HS-27A (cell line): ENCODE measurements at places on chromosomes 1 and 21.

GRCh38 chr1:93827633-93828366 is 51.2 kb downstream of the DNTTIP2 start:
- DNase-seq: no peak

DNA sequence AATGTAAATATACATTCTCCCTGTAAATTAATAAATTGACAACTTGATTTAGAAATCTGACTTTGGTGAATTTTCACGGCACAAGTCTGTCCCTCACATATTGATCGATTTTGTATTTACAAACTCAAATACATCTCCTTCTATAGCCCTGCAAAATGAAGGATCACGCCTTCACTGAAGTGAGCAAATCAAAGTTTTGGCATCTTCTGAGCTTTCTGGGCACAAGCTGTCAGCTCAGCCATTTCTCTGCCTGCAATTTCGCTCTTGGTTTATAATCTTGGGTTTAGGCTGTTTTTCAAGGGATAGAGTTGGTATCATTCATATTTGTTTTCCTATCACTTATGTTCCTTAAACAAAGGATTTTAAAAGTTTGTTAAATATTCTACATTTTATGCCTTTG is 25.8 kb downstream of the ANP32E start:
- DNase-seq: no peak

- peak; percentile 92 for DNase-seq
Measured at GRCh38 chr1:163069142-163069541, at the start of gene RGS4. RGS4 (plus strand) TSS chr1:163069361; CDS start chr1:163069485, 124 bp downstream.

GRCh38 chr1:229029879-229030235 is 241.1 kb upstream of the RAB4A start:
- no peak for DNase-seq

GRCh38 chr1:81392526-81393226 is 408.1 kb upstream of the ADGRL2 start:
- DNase-seq: no peak

DNA sequence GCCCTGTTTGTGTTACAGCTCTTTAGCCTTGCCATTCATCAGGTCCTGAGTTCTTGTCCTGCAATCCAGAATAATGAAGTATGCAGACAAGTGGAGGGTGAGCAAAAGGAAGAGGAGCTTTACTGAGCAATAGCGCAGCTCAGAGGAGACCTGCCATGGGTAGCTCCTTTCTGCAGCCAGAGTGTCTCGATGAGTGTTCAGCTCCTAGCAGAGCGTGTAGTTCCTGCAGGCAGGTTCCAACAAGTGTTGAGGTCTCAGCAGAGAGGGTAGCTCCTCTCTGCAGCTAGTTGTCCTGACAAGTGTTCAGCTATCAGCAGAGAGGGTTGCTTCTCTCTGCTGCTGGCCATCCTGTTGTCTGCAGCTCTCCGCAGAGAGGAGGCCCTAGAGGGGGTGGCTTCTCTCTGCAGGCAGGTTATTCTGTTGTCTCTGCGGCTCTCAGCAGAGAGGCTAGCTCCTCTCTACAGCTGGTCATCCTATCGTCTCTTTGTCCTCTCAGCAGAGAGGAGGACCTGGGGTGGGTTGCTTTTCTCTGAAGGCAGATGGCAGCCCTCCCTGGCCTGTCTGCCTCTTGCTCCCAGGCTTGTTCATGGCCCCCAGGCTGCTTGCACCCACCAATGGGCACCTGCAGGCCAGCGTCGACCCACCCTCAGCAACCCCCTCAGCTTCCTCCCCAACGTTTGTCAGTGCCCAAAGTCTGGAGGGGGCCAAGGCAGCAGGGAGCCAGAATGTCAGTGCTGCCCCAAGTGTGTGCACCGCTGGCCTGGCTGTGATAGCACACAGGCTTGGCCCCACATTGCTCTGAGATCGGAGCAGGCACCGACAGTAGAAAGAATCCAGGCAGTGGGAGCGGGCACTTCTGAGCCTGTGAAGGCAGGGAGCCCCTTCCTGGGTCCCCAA is 112.5 kb upstream of the RUNX3 start:
- no peak for DNase-seq

- DNase-seq: no peak
Measured at GRCh38 chr1:219050822-219051125, 122.9 kb upstream of the LYPLAL1 start.

DNA sequence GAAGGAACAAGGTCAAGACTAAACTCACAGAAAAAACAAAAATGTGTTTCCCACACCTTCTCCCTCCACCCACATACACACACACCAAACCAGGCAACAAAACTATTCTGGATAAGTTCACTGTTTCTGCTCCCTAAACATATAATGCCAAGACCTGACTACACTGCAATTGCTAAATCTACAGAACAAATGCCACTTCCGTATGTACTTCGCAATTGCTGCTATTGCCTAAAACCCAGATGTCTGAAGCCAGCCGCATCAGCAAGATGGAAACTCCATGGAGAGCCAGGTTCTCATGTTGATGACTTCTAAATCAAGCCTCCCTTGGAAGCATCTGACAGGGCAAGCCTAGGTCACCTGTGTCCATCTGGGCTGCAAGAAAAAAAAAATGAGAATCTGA is 8.3 kb upstream of the AIM2 start:
- no peak for DNase-seq

DNA sequence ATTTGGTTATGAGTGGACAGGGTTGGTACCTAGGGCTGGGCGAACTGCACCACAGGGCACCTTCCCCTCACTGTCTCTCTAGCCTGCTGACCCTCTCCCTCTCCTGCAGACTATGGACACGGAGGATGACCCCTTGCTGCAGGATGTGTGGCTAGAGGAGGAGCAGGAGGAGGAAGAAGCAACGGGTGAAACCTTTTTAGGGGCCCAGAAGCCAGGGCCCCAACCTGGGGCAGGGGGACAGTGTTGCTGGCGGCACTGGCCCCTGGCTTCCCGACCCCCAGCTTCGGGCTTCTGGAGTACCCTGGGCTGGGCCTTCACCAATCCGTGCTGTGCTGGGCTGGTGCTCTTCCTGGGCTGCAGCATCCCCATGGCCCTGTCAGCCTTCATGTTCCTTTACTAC is 21.9 kb downstream of the DISP3 start:
- no peak for DNase-seq

DNA sequence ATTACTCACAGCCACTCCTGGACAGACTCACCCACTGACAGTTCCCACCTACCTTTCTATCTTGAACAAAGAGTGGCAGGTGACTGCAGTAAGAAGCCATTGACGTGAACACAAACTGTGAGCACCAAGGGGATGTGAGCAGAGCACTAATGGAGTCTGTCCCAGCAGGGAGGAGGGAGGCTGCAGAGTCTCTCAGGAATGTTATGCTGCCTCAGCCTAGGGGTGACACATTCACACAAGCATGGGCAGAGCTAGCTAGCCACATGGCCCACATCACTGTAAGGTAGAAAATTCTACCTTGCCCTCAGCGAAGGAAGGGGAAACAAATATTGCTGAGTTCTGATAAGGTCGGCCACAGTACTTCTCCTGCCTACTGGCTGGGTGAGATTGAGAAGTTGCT is 56.8 kb upstream of the PTGFRN start:
- no peak for DNase-seq

DNA sequence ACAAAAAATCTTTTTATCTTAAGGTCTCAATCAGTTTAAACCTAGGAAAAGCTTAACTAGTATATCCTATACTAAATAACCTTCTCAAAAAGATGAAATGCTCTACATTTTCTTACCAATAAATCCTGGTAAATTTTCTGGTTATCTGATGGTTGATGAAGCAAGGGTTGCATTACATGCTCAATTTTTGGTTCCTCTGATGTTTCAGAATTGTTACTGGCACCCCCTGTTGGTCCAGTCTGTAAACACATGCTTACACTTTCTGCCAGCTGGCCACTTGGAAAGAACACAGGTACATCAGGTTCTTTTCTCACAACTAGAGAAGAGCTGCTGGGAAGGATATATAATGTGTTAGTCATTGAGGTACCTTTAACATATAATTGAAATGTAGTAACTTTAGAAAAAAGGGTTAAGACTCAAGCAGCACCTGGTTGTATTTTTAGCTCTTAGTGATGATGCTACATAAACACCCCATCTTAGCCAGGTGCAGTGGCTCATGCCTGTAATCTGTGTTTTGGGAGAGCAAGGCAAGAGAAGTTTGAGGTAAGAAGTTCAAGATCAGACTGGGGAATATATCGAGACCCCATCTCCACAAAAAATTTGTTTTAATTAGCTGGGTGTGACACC is 30.9 kb upstream of the TAL1 start:
- DNase-seq: peak; percentile 11

DNA sequence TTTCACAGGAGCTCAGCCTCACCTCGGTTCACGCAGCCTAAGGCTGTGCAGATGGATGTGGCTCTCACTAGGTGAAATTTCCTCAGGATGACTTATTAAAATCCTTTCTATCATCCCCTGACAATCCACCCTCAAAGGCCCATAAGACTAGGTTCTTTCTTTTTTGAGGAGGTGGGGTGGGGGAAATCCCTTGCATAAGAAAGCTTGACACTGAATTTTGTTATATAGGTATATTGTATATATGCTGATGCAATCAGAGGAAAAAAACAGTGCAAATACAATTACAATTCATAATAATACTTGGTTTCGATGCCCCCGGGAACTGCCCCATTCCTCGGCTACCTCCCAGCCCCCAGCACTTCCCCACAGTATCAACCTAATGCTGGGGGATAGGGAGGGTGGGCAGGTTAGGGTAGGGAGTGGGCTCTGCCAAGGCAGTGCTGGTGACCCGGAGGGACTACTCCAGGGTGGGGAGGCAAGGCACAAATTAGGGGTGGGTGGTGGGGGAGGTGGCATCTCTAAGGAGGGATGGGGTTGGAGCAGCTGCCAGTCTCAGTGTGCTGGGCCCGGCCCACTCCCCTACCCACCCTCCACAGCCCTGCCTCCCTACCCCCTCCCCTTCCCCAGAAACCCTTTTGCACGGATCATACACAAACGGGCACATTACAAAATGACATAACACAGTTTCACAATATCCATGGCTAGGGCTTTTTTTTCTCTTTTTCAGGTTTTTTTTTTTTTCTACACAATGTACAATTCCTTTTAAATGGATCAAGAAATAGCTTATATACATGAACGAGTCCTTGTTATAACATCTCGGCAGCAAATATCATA is 30.9 kb downstream of the SLC27A3 start:
- no peak for DNase-seq

DNA sequence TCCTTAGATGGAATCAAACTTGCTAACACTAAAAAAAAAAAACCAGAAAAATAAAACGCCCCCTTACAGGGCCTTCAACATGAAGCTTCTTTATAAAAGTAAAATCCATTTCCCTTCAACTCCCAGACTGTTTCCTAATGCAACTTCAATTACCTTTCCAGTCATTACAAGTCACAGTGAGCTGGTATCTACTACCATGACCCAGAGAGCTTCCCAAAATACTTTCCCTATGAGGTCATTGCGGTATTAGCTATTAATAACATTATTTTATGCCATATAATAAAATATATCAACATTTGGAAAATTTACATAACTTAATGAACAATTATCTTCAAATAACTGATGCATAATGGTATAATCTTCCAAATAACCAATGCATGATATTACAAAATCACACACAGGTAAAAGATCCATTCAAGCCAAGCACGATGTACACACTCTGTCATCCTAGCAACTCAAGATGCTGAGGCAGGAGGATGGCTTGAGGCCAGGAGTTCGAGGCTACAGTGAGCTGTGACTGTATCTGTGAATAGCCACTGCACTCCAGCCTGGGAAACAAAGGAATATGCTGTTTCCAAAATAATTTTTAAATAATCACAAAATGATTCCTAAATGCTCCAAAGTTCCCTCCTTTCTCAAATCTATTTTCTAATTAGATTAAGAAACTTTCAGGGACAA is 24.1 kb downstream of the EIF4G3 start:
- DNase-seq: no peak

GRCh38 chr21:42317341-42317741 is 2.1 kb upstream of the TFF3 start:
- DNase-seq: no peak

DNA sequence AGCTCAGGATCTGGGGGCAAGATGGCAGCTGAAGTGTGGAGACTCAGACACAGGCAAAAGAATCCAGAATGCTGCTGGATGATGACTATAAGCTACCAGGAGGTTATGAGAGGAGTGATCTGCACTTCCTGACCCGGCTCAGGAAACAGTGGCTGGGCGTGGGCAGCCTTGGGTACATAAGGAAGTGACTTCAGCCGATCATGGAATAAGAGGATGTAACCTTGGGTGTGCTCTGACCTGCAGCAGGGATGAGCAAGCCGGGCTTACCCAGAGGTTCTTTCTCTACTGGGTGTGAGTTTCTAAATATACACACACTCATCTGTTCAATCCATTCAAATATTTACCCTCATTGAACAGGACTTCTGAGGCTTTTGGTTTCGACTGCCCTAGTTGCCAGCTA is 62.7 kb downstream of the CD34 start:
- DNase-seq: no peak

GRCh38 chr1:103986792-103987191 is 237.1 kb downstream of the AMY1C start:
- no peak for DNase-seq

DNA sequence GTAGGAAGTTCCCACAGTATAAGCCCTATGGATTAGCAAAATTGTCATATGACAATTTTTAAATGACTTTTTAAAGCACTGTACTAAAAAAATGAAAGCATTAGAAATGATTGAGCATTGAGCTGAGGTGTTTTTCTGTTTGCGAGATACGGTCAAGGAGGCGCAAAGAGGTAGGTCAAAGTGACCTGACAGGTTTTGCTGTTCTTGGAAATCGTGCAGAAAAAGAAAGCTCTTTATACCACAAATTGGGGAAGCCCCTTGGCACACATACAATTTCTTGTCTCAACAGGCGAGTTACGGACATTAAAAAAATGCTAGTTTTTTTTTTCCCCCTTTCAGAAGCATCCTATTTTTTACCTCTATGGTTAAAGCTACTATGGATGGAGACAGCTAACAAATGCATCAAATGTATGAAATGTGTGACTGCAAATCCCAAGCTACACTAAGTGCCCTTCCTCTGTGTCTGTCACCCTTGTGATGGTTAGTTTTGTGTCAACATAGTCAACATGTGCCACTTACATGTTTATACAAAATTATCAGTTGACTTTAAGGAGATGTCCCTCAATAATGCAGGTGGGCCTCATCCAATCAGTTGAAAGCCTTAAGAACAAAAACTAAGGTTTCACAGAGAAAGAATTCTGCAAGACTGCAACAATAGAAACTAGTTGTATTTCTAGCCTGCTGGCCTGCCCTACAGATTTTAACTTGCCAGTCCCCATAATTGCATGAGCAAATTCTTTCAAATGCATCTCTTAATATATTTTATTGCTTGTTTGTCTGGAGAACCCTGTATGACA is 29.3 kb downstream of the CRYZ start:
- DNase-seq: no peak

DNA sequence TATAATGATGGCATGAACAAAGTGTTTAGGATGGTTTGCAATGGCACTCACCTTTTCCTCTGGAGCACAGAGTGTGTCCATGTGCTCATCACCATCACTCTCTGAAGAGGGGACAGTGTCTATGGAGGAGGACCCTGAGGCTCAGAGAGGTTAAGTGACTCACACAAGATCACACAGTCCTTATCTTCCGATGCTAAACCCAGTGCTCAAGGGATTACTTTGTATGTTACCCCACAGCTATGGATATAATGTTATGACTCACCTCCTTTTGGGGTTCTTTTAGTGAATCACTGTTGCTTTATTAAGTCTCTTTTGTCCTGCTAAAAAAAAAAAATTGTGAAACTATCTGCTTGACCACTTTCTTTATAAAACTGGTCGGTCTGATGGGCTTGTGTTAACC is 67.6 kb downstream of the TENT5C start:
- DNase-seq: peak; percentile 56

- no peak for DNase-seq
Measured at GRCh38 chr1:87130438-87130837, 198.2 kb upstream of the LMO4 start.
